ENCODE measurements at places on chromosomes 1 and 21. TPM values are rescaled to one million over a fixed set of nuclear protein-coding genes. Genes with fewer than 3 reads are reported as not detected.

Gene OR2T29
- total RNA-seq: not detected

Gene SYCP1
- not detected for total RNA-seq

Gene TINAGL1
- total RNA-seq: not detected

Gene RPTN
- total RNA-seq: not detected

Gene FAM167B
- total RNA-seq: 0.23 TPM

Gene IPP
- total RNA-seq: 11.5 TPM

Gene FCRL3
- total RNA-seq: not detected

Gene CLCN6
- 5.5 TPM for total RNA-seq

Gene GBP7
- total RNA-seq: not detected

Gene GBP3
- 67.6 TPM for total RNA-seq

Gene OR2M3
- not detected for total RNA-seq

Gene FAM131C
- 1.4 TPM for total RNA-seq

Gene RAD54L
- 14.7 TPM for total RNA-seq

Gene AMY1B
- total RNA-seq: not detected

Gene GNAT2
- total RNA-seq: not detected

Gene ZNF697
- total RNA-seq: 2.3 TPM

Gene CDC7
- 14.5 TPM for total RNA-seq

Gene HCN3
- total RNA-seq: 1.8 TPM
